ENCODE measurements at places on chromosomes 1 and 21.
A peak's percentile ranks its signal among the peaks of the same experiment; 100 is the strongest.

DNA sequence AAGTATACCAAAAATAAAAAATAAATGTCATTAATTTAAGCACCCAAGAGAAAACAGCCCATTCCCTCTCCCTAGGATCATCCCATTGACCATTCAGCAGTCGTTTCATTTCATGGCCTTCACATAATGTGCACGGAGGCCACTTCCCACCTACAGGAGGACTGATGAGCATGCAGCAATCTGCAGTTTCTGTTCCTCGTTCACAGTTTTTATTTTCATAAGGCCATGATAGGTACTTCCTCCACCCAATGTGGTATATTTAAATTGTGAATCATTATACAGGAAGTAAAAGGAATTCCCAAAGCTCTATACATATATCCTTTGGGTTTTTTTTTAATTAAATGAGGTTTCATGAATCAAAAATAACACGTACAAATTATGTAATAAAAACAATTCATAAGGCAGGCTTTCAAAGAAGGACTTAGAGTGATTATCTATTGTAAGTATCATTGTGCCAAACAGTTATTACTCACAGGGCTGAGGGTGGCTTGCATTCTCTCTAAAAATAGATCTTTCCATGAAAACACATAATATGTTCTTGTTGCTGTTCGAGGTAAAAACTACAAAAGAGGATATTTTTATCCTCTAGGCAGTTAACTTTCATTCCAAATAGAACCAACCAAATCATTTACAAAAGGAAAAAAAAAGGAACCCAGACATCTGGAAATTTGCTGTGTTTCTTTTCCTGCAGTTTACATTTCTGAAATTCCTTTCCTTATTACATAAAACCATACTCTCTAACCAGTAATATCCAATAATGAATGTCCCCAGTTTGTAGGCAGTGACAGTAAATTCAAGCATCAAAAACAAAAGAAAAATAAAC lies 27.5 kb upstream of the SLC44A3 start:
- DNase-seq: no peak

DNA sequence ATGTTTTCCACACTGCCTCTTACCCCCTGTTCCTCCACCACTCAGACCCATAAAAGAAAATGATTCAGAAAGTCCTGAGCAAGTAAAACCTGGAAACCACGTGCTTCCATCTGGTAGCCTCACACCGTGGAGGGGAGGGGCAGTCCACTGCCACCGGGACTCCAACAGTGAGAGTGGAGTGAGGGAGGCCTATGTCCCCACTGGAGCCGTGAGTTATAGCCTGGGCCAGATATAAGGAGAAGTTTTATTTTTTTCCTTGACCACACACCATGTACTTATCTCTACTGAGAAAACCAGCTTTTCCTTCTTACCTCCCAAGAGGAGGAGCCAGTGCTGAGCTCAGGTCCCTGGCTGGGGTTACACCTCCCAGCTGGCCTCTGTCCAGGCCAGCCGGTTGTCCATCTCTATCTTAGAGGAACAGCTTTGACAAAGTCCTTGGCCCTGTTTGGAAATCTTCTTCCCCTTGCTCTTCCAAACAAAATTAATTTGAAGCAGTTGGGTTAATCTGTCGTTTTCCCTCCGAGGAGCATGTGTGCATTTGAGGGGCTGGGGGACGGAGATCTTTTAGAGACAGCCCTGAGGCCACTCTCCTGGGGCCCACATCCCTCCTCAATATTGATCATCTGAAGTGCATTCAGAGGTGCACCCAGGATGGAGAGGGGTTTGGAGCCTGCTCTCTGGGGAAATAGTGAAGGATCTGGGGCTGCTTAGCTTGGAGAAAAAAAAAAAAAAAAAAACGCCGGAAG lies 49.1 kb upstream of the SERBP1 start:
- DNase-seq: no peak

DNA sequence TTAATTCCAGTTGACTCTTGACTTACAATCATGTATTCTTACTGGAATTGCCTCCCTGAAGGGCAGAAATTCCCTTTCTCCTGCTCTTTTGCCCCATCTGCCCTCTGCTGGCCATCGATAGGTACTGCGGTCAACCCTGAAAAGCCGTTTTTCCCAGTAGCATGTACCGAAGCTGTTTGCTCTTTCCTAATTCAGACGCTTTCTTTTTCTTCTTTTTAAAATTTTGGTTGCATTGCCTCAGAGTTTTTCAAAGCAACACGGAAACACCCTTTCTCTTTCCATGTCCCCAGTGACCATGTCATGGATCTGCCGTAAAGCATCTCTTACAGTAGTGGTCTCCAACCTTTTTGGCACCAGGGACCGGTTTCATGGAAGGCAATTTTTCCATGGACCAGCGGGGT lies 164.2 kb upstream of the C1orf21 start:
- peak; percentile 29 for DNase-seq

- DNase-seq: no peak
Observed at GRCh38 chr1:47817861-47818260, 179.3 kb downstream of the TRABD2B start.

DNA sequence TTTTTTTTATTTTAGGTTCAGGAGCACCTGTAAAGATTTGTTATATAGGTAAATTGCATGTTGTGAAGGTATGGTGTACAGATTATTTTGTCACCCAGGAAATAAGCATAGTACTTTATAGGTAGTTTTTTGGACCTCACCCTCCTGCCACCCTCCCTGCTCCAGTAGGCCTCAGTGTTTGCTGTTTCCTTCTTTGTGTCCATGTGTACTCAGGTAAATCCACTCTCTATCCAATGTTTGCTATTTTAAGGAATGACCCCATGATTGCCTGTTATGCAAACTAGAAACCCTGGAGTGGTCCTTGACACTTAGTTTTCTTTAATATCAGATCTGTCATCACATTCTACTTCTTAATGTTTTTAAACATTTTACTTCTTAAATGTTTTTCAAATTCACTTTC lies 33.9 kb downstream of the LHX9 start:
- no peak for DNase-seq

Data from T-helper 1 cell (primary cell).